ENCODE measurements at places on chromosomes 6 and 20.

DNA sequence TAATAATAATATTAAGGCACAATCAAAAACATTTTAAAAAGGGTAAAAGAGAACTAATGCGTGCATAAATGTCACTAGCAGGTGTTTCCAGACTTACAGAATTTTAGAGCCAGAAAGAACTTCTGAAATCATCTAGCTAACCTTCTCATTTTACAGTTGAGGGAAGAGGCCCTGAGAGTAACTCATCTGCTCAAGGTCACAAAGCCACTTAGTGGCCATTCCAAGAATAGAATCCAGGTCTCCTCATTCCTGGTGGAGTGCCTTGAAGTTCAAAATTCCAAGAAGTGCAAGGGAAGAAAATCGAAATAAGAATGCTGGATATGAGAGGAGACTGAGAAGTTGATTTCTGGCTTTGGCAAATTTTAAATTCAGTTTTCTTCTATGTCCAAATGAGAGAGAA is 3.2 kb upstream of the KIAA0408 start:
- no peak for ATAC-seq

GRCh38 chr20:45408646-45409213 is 641 bp downstream of the DBNDD2 start:
- no peak for ATAC-seq

GRCh38 chr6:110595112-110595511 is 118.7 kb upstream of the SLC22A16 start:
- no peak for ATAC-seq

DNA sequence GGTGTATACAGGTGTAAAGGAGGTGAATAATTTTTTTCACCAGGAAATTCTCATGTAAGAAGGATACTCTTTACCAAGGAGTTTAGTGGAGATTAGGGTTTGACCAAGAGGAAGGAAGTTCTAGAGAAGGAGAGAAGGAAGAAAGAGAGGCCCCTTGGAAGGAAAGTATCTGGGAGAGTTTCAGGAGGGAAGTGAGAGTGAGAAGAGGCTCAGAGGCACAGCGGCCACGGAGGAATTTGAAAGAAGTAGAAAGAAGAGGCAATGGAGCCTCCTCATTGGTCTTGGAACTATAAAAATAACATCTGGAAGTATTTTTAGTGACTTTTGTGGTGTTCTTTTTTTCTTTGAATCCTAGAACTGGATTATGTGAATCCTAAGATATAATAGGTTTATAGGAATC is 50.8 kb upstream of the MCUR1 start:
- ATAC-seq: no peak

GRCh38 chr6:89243331-89243629 is 26.1 kb upstream of the GABRR1 start:
- ATAC-seq: no peak

GRCh38 chr6:5155906-5156305 is 70.8 kb downstream of the PPP1R3G start:
- no peak for ATAC-seq

DNA sequence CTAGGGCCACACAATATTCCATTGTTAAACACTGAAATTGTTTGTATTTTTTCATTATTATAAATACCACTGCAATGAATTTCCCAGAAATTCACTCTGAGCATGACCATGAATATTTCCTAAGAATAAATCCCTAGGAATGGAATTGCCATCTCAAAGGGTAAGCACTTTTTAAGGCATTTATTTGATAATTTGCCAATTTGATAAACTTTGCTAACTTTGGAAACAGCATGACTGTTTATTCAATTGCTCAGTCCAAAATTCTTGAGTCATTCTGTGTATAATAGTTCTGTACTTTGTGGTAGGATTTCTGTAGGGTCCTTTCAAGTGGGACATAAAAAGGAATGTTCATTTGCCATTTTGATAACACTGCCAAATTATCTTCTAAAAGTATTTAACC is 44.2 kb upstream of the TOX2 start:
- ATAC-seq: no peak

DNA sequence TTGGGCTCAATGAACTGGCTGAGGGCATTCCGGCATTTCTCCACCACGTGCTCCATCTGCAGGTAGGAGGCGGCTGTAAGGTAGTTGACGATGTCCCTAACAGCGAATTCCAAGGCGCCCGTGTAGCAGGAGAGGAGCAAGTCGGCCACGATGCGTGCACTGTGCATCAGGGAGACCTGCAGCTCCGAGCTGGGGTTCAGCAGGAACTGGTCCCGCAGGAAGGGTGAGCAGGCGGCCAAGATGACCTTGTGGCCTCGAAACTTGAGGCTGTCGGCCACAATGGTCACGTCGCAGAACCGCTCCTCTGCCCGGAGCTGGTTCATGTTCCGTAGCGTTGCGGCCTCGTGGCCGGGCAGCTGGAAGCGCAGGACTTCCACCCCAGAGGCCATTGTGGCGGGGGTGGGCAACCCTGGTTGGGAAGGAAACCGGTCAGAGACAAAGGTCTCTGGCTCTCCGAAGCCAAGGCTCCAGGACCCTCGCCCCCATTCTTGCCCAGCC is 920 bp downstream of the ZBTB12 start:
- ATAC-seq: no peak

DNA sequence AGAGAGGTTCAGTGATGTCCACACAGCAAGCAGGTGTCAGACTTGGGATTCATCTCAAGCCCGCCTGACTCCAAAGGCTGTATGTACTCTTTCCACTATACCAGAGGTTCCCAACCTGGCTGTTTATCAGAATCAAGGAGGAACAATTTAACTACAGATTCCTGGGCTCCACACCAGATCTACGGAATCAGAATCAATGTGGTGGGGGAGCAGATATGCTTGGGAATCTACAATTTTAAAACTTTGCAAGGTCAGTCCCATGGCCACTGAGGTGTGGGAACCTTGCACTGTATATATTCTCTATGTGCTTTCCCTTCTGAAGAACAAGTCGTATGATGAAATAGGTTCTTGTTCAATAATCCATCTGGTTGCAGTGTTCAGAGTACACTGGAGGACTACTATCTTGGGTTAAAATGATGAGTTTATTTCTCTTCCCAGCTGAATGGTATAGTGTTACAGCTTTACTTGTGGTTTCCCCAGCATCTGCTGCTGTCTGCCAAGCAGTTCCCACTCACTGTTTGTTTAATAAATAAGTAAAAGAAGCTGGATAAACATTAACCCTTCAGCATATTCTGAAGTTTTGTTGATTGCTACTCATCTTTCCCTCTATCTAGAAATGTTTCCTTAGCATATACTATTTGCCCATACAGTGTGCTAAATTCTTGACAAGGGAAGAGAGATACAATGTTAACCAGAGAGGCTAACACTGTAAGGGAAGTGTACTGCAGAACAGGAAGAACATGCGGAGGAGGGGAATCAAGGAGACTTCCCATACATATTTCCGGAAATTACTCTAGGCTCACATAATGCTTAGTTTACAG is 9.9 kb downstream of the TTI1 start:
- peak; percentile 60 for ATAC-seq

GRCh38 chr6:4355241-4355640 is 219.9 kb upstream of the ECI2 start:
- no peak for ATAC-seq

DNA sequence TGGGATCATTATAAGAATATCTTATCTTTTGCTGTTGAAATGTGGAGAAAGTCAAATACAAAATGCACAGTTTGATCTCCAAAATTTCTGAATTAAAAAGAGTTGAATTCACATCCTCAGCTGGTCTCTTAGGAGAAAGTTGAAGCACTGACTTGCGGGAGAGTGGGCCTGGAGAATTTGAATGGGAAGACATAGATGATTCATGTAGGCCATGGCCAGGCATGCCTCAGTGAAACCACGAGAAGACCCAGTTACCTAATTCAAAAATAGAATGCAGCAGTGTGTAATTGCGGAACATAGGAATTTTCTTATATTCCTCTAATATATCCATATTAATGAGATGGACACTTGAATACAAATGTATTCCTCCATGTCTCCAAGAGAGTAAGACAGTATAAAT is 53.0 kb upstream of the DTNBP1 start:
- no peak for ATAC-seq

- ATAC-seq: no peak
Observed at GRCh38 chr6:143301188-143301587, 149.3 kb downstream of the ADAT2 start.

DNA sequence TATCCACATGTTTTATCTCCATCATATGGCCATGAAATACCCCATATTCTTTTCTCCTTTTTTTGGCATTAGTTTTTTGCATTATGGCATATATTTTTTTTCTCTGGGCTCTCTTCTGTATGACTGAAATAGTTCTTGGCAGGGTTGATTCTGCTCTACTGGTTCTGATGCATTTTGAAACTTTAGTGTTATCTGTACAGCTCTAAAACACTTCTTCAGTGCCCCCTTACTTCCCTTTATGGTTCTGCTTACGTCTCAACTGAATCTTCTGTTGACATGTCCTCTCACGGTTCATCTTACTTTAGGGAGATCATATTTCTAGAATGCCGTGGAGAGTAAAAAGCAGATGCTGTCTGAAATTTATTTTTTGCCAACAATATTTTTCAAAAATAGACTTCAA is 23.2 kb upstream of the TXNDC5 start:
- ATAC-seq: no peak

DNA sequence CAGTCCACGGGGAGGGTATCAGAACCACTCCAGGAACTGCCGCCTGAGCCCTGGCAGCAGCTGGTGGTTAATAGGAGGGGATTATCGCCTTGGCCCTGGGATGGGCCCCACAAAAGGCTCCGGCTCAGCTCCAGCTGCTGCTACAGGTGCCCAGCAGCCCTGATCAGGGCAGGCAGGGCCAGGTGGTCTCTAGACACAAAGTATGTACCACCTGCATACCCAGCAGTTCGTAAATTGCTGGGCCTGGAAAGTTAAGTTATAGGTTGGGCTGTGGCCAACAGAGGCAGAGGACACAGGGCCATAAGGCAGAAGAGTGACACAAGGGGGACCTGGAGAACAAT is 35.1 kb downstream of the RRBP1 start:
- no peak for ATAC-seq

DNA sequence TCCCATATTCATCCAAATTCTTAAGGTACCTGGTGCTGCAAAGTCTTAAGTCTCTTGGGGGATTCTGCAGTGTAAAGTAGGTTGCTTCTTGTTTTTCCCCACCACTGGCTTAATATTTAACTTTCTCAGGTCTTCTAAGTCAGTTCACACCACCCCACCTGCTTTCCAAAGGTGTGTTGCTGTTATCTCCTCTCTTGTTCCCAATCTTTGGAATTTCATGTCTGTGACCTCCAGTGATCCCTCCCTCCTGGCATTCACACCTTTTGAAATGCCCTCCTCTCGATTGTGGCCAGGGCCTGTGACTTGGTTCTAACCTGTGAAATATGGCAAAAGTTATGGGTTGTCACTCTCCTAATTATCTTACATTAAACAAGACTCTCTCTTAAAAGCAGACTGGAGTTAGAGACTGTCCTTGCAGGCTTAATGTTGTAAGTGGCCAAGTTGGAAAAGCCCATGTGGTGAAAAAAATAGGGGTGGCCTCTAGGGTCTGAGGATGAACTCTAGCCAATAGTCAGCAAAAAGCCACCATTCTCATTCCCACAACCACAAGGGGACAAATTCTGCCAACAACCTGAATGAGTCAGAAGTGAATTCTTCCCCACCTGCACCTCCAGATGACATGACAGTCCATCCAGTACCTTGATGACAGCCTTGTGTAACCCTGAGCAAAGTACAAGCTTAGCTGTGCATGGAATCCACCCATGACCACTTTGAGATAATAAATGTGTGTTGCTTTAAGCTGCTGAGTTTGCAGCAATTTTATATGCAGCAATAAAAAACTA is 45.1 kb downstream of the ADGRF1 start:
- no peak for ATAC-seq

DNA sequence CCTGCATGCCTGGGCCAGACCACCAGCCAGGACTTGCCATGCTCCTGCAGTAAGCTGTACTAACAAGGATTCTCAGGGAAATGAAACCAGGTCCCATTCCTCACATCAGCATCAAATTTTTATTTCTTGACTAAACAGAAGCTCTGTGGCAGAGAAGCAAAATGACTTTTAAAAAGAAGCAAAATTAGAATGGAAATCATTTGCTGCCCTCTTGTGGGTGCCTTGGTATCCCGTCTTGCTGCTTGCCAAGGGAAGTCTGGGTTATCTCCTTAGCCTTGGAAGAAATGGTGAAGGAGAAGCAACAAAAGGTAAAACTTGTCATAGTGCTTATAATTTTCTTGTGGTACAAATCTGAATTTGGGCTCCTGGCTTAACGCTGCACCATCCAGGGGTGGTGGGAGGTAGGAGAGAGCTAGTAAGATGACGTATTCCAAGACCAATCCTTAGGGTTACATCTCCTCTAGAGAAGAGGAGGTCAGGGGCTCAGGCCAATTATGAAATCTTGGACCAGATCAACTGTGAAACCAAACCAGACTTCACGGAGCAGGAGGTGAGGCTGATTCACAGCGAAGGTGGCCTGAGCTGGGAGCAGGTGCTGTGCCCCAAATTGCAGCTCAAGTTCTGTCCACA is 107.5 kb downstream of the FAXC start:
- no peak for ATAC-seq

DNA sequence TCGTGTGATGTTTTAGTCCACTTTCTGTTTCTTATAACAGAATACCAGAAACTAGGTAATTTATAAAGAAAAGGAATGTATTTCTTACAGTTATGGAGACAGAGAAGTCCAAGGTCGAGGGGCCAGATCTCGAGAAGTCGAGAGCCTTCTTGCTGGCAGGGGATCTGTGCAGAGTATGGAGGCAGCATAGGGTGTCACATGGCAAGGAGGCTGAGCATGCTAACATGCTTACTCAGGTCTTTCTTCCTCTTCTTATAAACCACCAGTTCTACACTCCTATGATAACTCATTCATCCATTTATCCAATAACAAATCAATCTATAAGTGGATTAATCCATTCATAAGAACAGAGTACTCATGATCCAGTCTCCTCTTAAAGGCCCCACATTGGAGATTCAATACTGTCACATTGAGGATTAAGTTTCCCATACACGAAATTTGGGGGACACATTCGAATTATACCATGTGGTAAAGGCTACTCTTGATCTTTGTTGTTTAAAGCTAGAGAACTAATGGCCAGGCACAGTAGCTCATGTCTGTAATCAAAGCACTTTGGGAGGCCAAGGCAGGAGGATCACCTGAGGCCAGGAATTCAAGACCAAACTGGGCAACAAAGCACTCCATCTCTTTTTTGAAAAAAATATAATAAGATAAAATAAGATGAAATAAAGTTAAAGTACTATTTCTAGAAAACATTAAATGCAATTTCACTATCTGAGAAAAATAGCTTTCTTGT is 2.1 kb downstream of the GOPC start:
- no peak for ATAC-seq

DNA sequence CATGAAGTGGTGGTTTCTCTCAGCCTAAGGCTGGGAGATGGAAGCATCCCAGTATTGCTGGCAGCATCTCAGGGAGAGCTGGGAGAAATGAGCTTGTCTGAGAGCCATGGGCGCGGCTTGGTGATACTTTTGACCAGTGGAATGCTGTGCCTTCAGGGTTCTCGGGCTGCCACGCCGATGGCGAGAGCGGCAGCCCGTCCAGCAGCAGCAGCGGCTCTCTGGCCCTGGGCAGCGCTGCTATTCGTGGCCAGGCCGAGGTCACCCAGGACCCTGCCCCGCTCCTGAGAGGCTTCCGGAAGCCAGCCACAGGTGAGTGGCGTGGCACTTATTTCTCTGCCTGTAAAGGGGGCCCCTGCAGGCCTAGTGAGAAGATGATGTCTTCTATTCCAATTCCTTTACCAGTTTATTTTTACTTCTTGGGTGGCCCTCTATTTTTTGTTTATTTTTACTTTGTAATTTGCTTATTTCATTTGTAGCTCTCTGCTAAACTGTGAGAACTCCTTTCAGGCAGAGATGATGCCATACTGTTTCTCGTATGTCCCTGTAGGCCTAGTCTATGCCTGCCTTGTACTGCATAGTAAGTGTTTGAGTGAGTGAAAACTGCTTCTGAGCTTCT is 71.7 kb downstream of the ASXL1 start:
- no peak for ATAC-seq

GRCh38 chr6:129731428-129731827 is 21.5 kb upstream of the ARHGAP18 start:
- no peak for ATAC-seq

Data from motor neuron (in vitro differentiated cells).